A549 treated with ZK216348 at 1 μM for 4 hours (cell line): ENCODE measurements at places on chromosomes 1 and 21. TPM values are rescaled to one million over a fixed set of nuclear protein-coding genes. Genes with fewer than 3 reads are reported as not detected.

The PARS2 gene
- total RNA-seq = 3.2 to 4.9 TPM (median 4.2 TPM) in 5 replicates

The SH2D1B gene
- total RNA-seq = 0.08 to 0.18 TPM (median 0.09 TPM) in 5 replicates

The ESPN gene
- 0.17 to 0.54 TPM (median 0.40 TPM) in 4 of 5 replicates, not detected in the other for total RNA-seq

The DCST1 gene
- total RNA-seq = not detected in 5 replicates

The PSMG1 gene
- 80.7 to 90.8 TPM (median 88.6 TPM) in 5 replicates for total RNA-seq

The FAM177B gene
- total RNA-seq = not detected in 5 replicates

The AMY1B gene
- total RNA-seq = not detected in 5 replicates

The HTR6 gene
- 0.18 to 0.24 TPM (median 0.22 TPM) in 3 of 5 replicates, not detected in the others for total RNA-seq

The IFNLR1 gene
- 0.71 to 1.5 TPM (median 1.2 TPM) in 5 replicates for total RNA-seq

The PTGS2 gene
- total RNA-seq = 4.2 to 8.3 TPM (median 6.7 TPM) in 5 replicates

The METTL18 gene
- 3.4 to 8.7 TPM (median 5.3 TPM) in 5 replicates for total RNA-seq

The CR1 gene
- total RNA-seq = not detected in 5 replicates

The LCE1F gene
- not detected in 5 replicates for total RNA-seq

The GLMN gene
- total RNA-seq = 3.3 to 8.3 TPM (median 6.8 TPM) in 5 replicates

The CTH gene
- 1.2 to 2.2 TPM (median 1.4 TPM) in 5 replicates for total RNA-seq

The PERM1 gene
- total RNA-seq = 0.06 to 0.36 TPM (median 0.11 TPM) in 4 of 5 replicates, not detected in the other

The CPTP gene
- total RNA-seq = 11.2 to 23.6 TPM (median 21.2 TPM) in 5 replicates

The RGS13 gene
- total RNA-seq = not detected in 5 replicates

The KDM1A gene
- 86.9 to 99.9 TPM (median 92.3 TPM) in 5 replicates for total RNA-seq

The OR2T33 gene
- not detected in 5 replicates for total RNA-seq

The A3GALT2 gene
- not detected in 5 replicates for total RNA-seq

The INKA2 gene
- 1.6 to 2.5 TPM (median 2.2 TPM) in 5 replicates for total RNA-seq

The LHX8 gene
- total RNA-seq = 0.81 to 1.4 TPM (median 1.2 TPM) in 5 replicates

The ZNF697 gene
- total RNA-seq = 1.4 to 2.0 TPM (median 1.6 TPM) in 5 replicates

The FAM131C gene
- 10.8 to 20.2 TPM (median 18.3 TPM) in 5 replicates for total RNA-seq

The ALX3 gene
- not detected in 5 replicates for total RNA-seq
